Hindlimb muscle (tissue), 1 donor: ENCODE measurements at places on chromosomes 6 and 20.
A peak's percentile ranks its signal among the peaks of the same experiment; 100 is the strongest.

GRCh38 chr20:33649201-33649681 lies 12.9 kb upstream of the C20orf144 start:
- DNase-seq: no peak

- no peak for DNase-seq
Observed at GRCh38 chr6:47680051-47680450, 18.3 kb upstream of the ADGRF4 start.

- no peak for DNase-seq
Observed at GRCh38 chr6:169669889-169670288, 31.9 kb downstream of the WDR27 start.

GRCh38 chr6:123849406-123849805 lies 45.7 kb downstream of the NKAIN2 start:
- no peak for DNase-seq

GRCh38 chr20:56833427-56833826 lies 204.3 kb downstream of the TFAP2C start:
- no peak for DNase-seq

DNA sequence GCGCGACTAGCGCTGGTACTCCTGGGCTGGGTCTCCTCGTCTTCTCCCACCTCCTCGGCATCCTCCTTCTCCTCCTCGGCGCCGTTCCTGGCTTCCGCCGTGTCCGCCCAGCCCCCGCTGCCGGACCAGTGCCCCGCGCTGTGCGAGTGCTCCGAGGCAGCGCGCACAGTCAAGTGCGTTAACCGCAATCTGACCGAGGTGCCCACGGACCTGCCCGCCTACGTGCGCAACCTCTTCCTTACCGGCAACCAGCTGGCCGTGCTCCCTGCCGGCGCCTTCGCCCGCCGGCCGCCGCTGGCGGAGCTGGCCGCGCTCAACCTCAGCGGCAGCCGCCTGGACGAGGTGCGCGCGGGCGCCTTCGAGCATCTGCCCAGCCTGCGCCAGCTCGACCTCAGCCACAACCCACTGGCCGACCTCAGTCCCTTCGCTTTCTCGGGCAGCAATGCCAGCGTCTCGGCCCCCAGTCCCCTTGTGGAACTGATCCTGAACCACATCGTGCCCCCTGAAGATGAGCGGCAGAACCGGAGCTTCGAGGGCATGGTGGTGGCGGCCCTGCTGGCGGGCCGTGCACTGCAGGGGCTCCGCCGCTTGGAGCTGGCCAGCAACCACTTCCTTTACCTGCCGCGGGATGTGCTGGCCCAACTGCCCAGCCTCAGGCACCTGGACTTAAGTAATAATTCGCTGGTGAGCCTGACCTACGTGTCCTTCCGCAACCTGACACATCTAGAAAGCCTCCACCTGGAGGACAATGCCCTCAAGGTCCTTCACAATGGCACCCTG lies 1.6 kb downstream of the TPBG start:
- peak; percentile 43 for DNase-seq

GRCh38 chr20:44618318-44618731 lies 33.2 kb downstream of the ADA start:
- DNase-seq: no peak

- peak; percentile 71 for DNase-seq
Observed at GRCh38 chr6:135686784-135687301, 164.7 kb upstream of the PDE7B start.

- DNase-seq: no peak
Observed at GRCh38 chr20:50038169-50038568, 55.4 kb downstream of the SNAI1 start.

DNA sequence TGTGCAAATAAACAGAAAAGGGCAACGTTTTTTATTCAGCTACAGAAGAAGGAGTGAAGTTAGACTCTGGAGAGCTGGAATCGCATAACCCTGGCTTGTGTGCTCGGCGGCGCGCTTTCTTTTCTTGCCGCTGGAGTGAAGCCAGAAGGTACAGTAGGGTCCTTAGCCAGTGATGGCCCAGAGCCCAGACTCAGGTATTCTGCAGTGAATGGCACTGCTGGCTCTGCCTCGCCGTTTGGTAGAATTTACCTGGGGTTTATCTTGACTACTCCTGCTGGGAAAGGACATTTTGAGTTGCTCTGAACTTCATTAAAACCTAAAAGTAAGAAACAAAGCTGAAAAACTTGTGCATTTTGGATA lies 56.9 kb upstream of the TIAM2 start:
- no peak for DNase-seq

GRCh38 chr6:8113131-8113654 lies 10.8 kb upstream of the EEF1E1 start:
- DNase-seq: no peak

DNA sequence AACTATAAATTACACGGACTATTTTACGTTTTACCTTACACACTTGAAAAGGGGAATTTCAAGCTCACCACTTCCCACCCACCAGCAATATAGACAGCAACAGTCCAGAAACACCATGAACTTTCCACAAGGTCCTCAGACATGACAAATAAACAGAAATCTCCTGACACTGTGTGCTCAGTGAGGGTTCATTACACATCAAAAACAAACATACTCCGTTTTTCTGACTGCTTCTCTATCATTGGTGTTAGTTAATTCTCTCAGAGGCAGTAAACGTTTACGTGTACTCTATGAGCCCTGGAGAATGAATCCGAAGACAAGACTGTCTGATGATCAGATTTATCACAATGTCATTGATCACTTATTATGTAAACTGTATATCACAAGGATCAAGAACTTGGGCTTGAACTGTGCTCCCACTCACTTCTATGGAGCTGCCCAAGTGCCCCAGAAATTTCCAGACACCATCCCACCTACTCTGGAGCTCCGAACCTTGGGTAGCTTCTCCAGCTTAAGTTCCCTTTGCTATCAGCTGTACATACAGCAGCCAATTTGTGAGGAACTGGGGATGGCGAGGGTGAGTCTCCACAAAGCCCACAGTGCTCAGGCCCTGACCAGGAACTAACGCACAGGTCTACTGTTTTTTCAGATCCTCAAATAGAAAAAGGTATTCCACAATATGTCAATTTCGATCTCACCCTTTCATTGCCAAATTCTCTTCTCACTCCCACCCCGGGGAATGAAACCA lies 86.0 kb downstream of the ALDH8A1 start:
- no peak for DNase-seq

GRCh38 chr6:154621686-154622085 lies 111.2 kb upstream of the CNKSR3 start:
- no peak for DNase-seq

- DNase-seq: no peak
Observed at GRCh38 chr6:158854214-158855101, 35.3 kb upstream of the EZR start.

DNA sequence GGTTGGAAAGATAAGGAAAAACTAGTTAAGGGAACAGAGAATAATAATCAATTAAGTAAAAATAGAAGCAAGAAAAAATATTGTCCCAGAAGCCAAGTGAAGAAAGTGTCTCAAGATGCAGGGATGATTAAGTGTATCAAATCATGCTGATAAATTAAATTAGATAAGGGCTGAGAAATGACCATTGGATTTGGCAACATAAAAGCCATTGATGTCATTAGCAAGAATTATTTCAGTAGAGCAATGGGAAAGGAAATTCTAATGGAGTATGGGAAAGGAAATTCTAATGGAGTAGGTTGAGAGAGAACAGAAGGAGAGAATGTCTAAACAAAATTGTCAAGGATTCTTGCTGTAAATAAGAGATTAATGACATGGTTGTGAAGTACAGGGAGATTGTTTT lies 146.8 kb downstream of the TFAP2B start:
- DNase-seq: no peak

DNA sequence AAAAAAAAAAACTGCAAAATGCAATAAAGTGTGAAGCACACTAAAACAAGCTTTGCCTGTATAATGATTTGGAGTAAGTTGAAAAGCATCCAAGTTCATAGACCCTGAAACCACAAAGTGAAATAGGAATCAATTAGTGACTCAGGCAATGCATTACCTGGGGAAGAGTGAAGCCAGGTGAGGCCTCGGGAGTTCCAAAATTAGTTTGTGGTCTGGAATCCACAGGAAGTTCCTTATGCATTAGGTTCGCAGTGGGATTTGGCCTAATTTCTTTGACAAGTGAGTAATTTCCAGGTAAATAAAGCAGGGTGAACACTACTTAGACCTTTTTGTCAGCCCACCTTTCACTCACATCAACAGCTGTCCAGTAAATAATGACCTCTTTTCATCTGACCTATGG lies 490.8 kb downstream of the CBLN4 start:
- DNase-seq: no peak

DNA sequence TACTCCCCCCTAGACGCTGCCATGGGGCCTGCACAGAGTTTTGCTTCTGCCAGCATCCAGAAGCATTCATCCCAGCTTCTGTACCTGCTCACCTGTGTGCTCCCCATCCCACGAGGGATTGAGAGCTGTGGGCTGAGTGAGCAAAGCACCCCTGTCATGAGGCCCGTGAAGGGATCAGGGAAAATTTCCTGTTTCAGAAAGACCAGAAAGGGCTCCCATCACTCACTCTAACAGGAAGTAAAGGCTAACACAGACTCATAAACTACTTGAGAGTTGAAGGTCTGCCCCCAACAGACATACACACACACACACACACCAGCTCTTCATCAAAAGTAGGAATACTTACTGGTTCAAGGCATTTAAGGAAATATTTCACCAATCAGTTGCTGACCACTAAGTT lies 256.5 kb upstream of the NT5E start:
- DNase-seq: no peak

- no peak for DNase-seq
Observed at GRCh38 chr6:133062077-133062476, 179.1 kb upstream of the EYA4 start.

GRCh38 chr6:167576050-167576741 lies 250.5 kb upstream of the AFDN start:
- no peak for DNase-seq

DNA sequence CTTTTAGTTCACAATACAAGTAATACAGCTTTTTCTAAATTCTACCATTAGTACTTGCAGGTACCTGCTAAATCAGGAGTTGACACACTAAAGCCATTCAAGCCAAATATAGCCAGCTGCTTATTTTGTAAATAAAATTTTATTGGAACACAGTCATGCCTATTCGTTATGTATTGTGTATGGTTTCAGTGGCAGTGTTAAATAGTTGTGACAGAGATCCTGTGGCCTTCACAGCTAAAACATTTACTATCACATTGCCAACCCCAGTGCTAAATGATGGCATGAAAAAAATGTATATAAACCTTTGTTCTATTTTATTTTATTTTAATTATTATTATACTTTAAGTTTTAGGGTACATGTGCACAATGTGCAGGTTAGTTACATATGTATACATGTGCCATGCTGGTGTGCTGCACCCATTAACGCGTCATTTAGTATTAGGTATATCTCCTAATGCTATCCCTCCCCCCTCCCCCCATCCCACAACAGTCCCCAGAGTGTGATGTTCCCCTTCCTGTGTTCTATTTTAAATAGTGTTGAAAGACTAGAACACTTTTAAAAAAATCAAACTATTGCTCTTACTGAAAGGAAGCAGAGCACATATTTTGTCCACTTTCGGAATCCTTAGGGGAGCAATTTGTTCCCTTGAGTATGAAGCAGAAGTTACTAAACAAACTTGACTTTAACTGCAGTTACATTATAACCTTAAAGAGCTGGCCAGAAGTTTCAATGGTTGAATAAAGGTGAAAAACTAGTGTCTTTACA lies 115.7 kb downstream of the PRIM2 start:
- DNase-seq: peak; percentile 9

DNA sequence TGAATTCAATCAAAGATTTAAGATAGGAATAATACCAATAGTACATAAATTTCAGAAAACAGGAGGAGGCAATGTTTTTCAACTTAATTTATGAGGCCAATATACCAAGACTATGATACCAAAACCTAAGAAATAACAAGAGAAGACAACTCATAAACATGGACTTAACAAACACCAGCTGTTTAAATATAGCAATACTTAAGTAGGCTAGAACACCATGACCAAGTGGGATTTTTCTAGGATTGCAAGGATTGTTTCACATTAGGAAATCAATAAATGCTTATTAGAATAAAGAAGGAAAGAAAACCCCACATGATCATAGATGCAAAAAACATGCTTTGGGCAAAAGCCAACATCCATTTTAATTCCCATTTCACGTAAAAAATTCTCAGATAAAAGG lies 355.1 kb downstream of the EPM2A start:
- DNase-seq: no peak

DNA sequence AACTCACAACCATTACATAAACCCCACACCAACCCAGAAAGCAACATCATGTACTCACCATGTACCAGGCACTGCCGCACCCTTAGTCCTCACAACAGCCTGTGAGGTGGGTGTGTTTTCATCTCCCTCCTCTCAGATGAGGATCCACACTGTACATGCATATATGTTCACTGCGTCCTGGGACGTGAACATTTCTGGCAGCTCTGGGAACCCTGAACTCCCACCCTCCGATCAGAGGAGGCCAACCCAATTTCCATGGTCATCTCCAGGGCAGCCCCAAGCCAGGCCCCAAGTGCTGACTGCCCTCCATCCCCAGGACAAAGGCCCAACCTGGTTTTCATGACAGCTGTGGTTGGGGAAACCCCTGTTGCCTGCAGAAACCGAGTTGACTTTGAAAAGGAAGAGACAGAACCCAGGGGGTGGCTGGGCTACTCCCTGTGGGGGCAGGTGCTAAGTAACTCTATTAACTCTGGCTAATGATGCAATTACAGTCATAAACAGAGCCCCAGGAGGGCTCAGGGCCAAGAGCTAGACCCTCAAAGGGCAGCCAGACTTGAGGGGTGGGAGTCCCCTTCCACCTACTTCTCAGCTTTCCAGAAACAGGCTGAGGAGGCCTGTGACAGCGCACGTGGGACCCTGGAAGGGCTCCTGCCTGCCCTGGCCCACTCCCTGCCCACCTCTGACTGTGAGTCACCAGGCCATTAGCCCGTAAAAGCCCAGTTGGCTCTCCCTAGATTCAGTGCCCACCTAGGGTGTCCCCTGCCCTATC lies 2.6 kb downstream of the TFEB start:
- no peak for DNase-seq

DNA sequence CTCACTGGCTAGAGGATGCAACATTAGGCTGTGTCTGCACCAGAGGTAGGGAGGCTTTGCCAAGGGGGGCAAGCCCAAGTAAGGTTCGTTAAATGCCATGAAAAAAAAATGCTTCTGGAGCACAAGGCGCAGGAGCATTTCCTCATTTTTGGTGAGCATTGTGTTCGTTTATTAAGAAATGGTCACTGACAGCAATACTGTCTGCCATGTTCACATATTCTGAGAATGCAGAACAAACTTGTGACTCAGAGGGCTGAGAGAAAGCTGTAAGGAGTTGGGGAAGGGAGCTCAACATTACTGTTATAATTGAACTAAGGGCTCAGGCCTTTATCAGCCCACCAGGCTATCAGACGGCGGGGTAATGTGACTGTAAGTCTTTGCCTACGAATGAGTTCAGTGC lies 465.4 kb upstream of the BTBD3 start:
- no peak for DNase-seq

DNA sequence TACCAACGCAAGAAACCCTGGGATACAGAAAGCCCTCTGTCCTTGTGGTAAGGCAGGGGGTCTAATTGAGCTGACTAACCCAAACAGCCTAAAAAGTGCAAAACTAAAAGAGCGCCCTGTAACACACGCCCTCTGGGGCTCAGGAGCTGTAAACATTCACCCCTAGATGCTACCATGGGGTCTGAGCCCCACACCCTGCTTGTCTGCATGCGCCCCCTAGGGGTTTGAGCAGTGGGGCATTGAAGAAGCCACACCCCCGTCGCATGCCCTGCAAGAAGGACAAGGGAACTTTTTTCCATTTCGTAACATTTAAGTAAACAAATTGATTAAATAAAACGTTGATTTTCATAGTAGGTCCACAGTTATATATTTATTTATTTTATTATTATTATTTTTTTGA lies 616.9 kb upstream of the MAN1A1 start:
- no peak for DNase-seq

GRCh38 chr20:37201827-37202162 lies 22.4 kb upstream of the MROH8 start:
- DNase-seq: no peak
